ENCODE measurements at places on chromosomes 12 and 14.

DNA sequence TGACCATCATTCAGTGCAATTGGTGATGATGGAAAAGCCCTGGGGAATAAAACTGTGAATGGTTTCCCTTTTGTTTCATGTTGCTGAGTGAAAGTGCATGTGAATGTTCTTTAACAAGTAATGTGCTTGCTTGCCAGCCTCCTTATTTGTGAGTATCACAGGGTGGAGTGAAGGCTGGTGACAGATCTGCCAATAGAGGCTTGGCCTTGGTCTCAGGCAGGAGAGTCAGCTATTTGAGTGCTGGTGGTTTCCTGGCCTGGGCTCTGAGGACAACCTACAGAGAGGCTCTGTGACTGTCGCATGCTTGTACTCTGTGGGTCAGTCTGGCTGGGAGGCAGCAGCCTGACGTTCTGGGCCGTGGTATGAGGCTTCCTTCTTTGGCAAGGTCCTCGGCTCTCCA lies 20.7 kb downstream of the KRT85 start:
- no peak for DNase-seq

GRCh38 chr12:68405343-68405781 lies 73.2 kb upstream of the MDM1 start:
- DNase-seq, result no peak

DNA sequence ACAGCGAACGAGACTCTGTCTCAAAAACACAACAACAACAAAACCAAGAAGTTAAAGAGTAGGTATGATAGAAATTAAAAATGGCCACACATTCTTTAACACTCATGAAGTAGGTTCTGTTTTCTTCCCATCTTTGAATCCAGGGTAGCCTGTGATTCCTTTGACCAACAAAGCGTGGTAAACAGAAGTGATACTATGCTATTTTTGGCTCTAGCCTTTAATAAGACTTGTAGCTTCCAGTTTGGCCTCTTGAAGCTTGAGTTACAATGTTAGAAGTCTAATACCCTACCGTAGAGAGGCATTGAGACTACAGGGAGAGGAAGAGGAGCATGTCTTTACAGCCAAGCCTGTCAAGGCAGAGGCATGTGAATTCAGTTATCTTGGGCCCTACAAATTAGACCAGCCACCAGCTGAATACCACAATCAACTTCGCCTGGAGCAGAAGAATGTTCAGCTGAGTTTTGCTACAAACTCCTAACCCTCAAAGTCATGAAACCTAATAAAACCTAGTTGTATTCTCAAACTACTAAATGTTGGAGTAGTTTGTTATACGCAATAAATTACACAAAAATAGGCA lies 4.9 kb upstream of the NEMF start:
- DNase-seq, result no peak

DNA sequence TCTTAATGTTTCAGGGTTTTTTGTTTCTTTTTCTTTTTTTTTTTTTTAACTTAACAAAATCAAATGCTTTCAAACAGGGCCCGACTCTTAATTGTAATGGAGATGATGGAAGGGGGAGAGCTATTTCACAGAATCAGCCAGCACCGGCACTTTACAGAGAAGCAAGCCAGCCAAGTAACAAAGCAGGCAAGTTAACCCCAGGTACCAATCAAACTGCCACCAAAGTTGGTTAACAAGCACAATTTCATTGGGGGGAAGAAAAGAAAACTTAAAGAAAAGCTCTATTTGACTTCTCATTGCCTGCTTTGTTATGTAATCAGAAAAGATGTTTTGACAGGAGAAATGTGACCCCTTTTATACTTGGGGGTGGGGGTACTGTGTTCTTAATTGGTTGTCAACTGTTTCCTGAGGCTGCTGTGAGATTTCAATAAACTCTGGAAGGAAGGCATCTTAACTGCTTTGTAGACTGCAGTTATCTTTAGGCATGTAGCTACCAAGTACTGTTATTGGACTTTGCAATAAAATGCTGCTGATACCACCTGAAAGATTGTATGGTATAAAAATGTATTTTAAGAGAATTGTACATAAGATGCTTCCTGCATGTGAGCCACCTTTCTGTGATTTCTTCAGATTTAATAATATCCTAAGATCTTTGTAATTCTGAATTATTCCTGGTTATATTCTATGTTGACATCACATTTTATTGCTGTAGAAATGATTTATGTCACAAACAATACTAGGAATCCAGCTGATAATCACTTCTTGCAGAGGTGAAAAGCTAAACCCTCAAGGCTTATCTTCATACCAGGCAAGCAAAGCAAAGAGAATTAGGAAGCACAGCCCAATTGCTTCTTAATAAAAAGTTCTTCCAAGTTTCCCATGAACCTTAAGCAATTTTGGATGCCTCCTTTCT lies 26.9 kb downstream of the MAPKAPK5 start:
- no peak for DNase-seq

GRCh38 chr14:100711493-100711892 lies 15.2 kb upstream of the DLK1 start:
- no peak for DNase-seq

DNA sequence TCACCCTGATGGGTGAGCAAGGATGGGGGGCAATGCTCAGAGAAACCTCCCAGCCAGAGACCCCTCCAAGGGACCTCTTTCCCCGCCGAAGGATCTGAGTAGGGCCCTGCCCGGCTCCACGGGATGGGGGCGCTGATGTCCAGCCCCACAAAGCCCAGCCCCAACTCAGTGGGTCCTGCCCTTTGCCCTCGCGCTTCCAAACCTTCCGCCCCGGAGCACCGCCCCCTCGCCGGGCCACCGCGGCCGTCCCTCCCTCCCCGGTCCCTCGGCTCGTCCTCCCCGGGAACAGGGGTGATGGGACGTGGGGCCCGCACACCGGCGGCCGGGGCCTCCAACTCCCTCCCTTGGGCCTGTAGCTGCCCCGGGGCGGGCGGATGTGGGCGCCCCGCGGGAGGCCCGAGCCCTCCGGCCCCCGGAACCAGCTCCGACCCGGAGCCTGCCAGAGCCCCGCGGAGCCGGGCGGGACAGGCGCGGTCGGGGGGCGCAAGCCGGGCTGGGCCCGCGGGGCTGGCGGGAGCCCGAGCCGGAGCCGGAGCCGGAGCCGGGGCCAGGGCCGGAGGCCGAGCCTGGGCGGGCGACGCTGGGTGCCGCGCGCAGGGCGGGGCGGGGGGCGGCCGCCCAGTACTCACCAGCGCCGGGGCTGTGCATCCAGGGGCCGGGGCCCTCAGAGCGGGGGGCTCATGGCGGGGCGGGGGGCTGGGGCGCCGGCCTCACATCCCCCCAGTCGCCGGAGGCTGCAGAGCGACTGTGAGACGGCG lies 386 bp downstream of the HDAC7 start:
- DNase-seq, result no peak

- DNase-seq, result no peak
Observed at GRCh38 chr14:63896278-63896720, 43.5 kb downstream of the SYNE2 start.

- no peak for DNase-seq
Observed at GRCh38 chr12:112971248-112971647, 7.1 kb upstream of the OAS2 start.

Data from activated T-cell treated with anti-CD3 and anti-CD28 coated beads for 1 hour (primary cell).